ENCODE measurements at places on chromosomes 16 and 17.

GRCh38 chr17:9346296-9346926 lies 229.2 kb downstream of the STX8 start:
- DNase-seq, result no peak

DNA sequence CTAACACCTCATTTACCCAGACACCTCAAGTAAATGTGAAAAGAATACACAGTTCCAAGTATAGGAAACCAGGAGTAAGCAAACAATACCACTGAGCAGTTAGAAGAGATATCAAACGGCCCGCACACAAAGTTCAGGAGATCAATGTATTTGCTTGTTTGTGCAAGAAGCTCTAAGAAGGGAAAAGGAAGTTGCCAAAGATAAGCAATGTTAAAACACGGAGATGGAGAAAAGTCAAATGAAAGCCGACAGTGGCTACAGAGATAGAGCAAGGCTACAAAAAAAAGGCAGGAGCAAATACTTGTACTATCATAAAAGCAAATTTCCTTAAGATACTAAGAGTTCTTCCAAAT lies 29.5 kb downstream of the PSME3IP1 start:
- no peak for DNase-seq

- DNase-seq, result no peak
Observed at GRCh38 chr17:73471924-73472323, 160.1 kb upstream of the CDC42EP4 start.

DNA sequence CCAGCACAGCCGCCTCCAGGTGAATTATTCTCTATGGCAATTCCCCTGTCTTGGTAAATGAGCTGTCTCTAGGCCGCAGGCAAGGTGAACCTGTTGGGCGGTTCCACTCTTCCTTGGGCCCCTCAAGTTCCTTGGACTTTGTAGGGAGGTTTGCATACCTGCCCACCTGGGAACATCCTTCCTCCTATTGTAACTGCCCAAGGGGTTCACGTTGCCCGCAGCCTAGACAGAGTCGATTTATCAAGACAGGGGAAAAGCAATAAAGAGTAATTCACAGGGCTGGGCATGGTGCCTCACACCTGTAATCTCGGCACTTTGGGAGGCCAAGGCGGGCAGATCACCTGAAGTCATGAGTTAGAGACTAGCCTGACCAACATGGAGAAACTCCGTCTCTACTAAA lies 122.5 kb downstream of the KCNJ18 start:
- no peak for DNase-seq

GRCh38 chr17:2181897-2182448 lies 121.6 kb downstream of the SMG6 start:
- no peak for DNase-seq

GRCh38 chr17:46141645-46142044 lies 51.6 kb downstream of the KANSL1 start:
- DNase-seq, result no peak

DNA sequence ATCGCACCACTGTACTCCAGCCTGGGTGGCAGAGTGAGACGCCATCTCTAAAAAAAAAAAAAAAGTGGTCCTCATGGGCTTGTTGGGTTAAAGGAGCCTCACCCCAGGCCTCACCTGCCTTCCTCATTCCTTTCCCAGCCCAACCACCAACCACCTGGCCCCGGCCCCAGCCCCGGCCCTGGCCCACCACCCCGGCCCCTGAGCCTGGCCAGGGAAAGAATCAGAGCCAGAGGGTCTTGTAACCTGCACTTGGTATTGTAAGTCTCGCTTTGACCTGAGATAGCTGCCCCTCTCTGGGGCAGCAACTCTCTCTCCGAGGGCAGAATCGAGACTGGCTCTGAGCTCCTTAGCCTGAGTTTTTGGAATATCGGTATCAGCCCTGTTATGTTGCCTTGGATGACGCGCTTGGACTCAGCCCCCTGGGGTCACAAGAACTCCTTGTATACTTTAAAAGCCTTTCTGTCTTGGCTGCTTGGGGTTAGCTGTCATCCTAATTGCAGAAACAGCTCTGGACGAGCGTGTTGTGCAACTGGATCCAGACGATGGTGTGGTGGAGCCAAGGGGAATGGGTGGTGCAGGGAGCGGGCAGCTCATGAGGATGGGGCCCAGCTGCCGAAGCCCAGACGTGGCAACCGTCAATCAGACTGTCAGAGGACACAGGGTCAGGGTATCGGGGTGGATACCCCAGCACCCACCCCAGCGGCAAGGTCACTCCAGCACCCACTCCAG lies 14.6 kb downstream of the SMTNL2 start:
- DNase-seq, result no peak

- DNase-seq, result no peak
Observed at GRCh38 chr17:32815460-32815859, 61.5 kb downstream of the MYO1D start.

- DNase-seq, result no peak
Observed at GRCh38 chr17:42521666-42522262, 14.3 kb upstream of the NAGLU start.

DNA sequence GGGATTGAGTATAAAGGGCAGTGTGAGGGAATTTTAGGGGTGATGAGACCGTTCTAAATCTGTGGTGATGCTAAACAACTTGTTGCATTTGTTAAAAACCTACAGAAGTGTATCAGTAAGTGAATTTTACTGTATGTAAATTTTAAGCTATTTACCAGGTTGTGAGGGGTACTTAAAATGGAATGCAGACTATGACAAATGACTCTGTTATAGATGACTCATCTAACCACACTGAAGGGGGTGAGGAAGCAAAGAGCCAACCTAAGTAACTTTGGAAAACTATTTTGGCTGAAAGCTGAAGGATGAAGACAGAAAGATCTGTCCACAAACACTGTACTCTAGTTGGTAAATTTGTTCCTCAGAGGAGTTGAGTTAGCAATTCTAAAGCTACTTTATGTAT lies 5.3 kb upstream of the MKS1 start:
- no peak for DNase-seq

DNA sequence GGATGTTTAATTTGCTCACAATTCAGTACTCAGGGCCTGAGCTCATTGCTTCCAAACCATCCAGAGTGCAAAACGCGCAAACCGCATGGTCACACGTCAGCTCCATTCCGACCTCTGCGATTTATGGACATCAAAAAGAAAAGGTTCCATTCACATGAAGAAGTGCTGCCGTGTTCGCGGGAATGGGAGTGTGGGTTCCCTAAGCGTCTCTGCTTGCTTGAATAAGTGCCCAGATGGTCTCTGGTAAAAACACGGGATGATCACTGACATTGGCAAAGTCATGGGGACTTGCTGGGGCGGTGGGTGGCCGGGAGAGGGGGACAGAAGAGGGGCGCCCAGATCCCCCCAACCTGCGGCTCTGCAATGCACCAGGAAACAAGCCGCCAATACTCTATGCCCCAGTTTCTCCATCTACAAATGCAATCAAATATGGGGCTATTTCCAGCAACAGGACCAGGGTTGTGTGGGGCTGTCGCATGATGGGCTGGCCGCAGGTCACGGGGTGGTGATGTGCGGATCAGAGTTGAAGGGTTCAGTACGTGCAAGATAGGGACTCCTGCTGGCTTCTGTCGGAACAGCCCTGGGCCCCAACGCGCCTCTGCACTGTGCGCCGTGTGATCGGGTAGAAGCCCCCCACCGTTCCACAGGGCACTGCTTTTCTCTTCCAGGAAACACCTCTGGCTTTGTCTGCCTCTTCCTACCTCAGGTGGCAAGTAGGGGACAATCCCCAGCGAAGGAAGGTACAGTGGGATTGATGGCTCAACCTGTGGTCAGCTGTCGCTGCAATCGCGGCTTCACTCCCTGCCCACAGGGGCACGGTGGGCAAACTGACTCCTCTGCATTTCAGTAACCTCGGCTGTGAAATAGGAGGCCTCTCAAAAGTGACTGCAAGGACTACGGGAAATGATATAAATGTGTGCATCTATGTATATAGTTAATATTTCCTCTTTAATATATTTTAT lies 11.2 kb downstream of the FOXF1 start:
- DNase-seq, result no peak

- no peak for DNase-seq
Observed at GRCh38 chr17:51860954-51861561, 297.5 kb downstream of the CA10 start.

DNA sequence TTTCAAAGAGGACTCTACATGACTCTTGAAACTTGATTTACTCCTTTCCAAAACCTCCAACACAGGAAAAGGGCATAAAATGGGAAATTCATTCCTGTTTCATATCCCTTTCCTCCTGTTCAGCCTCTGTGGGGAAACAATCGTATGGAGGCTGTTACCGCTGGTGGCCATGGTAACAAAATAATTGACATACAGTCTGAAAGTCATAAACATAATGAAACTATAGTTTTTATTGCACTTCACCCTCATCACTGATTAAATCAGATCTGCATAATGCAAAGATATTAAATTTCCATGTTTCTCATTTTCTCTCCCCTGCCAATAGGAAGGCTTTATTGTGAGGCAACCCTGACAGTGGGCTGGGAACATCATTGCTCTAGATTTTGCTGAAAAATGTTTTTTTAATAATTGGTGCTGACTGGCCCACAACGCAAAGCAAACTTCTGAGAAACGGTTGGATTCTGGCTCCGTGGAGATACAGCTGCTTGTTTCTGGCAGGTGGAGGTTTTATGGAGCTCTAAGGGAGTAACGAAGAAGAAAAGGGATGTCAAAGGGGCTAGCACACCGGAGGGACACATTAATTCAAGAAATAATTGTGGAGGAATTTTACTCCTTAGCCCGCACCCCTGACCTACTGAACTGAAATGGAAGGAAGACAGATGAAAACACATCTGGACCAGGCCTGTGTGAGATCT lies 154.2 kb upstream of the SHISA6 start:
- DNase-seq, result no peak

- no peak for DNase-seq
Observed at GRCh38 chr17:12613566-12613965, 52.1 kb upstream of the MYOCD start.

DNA sequence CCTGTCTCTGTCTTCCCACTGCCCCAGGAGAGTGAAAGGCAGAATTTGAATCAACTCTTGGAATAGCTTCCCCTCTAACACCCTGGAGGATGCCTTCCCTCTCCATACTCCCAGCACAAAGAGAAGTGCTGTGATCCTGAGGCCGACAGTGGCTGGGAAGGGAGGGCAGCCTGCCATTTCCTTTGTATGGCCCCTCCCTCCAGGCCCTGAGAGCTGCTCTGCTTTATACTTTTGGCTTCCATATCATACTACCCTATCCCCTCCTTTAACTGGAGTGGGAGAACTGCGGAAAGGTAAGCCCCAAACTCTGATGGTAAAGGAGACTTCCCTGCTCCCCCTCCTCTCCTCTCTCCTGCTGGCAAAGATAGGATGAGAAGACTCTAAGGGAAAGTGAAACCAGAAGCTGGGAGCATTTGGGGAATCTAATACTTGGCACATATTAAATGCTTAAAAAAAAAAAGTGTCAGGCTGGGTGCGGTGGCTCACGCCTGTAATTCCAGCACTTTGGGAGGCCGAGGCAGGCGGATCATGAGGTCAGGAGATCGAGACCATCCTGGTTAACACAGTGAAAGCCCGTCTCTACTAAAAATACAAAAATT lies 4.1 kb upstream of the MED24 start:
- DNase-seq, result no peak

GRCh38 chr16:30882429-30883310 lies 11.2 kb downstream of the BCL7C start:
- no peak for DNase-seq

DNA sequence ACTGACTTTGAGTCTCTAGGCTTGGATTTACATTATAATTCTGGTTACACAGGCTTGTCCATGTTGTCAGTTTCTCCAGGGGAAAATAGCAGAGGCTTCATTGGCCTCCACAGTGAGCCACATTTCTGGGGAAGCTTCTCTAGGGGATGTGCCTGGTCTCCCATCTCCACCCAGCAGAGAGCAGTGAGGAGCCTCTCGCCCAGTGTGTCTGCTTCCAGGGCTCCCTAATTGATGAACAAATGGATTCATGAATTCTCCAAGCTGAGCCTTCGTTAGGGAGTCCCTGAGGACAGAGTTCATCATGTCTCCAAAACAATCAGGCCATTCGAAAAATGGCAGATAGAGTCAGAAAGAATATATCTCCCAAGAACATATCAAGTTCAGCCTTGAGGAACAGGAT lies 162.4 kb upstream of the TOX3 start:
- no peak for DNase-seq

DNA sequence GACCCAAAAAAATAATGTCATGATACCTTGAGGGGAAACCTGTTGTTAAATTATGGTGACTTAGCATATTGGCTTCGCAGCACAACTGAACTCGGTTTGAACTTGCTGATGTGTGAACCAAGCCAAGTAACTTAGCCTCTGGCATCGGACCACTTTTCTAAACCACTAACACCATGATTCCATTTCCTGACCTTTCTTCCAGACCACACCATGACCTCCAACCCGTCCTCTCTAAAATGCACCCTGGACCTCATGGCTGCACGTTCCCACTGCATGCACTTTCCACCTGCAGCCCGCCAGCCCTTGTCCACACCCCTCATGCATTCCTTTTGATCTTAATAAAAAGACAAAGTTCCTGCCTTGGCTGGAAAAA lies 29.3 kb downstream of the DYNLRB2 start:
- no peak for DNase-seq

GRCh38 chr16:80828495-80828894 lies 24.1 kb upstream of the CDYL2 start:
- no peak for DNase-seq

DNA sequence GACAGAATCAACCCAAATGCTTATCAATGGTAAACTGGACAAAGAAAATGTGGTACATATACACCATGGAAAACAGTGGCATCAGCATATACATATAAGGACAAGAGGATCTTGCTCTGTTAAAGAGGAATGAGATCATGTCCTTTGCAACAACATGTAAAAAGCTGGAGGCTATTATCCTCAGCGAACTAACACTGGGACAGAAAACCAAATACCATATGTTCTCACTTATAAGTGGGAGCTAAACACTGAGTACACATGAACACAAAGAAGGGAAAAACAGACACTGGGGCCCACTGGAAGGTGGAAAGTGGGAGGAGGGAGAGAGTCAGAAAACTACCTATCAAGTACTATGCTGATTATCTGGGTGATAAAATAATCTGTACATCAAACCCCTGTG lies 447.3 kb upstream of the MAF start:
- DNase-seq, result no peak

DNA sequence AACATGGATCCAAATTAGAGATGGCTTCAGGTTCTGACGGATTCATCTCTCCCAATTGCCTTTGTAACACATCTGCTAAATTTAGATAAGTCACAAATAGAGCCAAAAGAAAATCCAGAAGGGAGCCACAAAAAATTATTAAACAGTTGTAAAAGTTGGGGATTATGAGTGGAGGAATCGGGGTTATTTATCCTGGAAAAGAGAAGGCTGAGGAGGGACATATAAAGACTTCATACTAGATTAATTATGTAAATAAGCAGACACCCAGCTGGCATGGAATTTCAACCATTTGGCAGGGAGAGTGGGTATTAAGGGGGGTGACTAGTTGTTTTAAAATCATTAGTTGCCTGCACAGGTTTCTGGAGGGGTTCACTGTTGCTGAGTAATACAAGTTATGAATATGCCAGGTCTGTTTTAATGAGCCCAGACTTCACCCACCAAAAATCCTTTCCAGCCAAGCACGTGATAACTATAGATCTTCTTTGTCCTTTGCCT lies 89.6 kb downstream of the CDH13 start:
- DNase-seq, result no peak

DNA sequence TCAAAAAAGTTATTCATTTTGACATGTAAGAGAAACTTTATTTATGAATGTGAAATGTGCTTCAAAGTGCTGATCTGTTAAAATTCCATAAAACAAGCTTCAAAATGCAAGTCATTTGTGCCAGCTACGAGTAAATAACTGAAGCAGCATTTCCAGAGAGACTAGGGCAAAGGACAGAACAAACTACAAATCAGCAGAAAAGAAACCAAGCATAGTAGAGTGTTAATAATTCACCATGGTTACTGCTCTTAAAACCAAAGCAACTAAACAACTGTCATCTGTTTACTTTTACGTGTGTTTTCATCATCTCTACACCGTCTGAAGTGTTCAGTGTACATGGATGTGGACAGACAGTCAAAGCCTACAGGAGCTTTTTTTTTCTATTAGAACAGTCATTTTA lies 1.6 kb upstream of the ASPA start:
- no peak for DNase-seq
